ENCODE measurements at places on chromosomes 2 and 18.
A peak's percentile ranks its signal among the peaks of the same experiment; 100 is the strongest.

GRCh38 chr2:235300368-235301201 lies 193.3 kb upstream of the AGAP1 start:
- no peak for DNase-seq

GRCh38 chr2:127950264-127950663 lies 64.5 kb upstream of the AMMECR1L start:
- no peak for DNase-seq

DNA sequence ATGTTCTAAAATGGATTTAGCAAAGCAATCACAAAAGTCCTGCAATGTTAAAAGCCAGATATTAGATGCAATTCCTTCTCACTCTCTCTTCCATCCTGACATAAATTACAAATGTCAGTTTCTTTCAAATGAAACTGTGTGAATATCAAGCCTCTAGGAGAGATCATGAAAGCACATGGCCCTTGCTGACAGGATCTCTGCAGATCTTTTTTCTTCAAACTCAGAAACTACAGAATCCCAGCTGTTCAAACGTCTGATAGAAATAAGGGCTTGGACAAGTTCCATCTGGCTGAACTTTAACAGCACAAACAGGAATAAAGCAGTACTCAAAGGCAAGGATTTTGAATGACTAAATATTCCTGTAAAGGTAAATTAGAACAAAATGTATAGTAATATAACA lies 47.6 kb downstream of the PDE1A start:
- no peak for DNase-seq

DNA sequence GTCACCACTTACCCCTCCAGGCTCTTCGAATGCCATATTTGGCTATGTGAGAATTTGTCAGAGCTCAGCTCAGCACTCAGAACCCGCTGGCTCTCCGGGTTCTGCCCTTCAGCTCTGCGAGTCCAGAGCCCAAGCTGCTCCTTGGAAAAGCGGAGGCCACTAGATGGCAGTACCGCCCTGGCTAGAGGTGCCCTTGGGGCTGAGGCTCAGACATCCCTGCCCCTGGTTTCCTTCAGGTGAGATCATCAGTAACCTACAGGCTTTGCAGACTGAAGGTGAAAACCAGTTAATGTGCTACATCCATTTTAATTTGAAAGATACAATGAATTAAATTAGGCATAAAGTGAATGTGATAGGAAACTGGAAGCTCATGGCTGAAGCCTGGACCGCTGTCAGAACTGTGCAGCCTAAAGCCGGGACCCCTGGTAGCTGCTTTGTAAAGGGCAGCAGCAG lies 285.6 kb downstream of the AGAP1 start:
- DNase-seq = peak; percentile 54

GRCh38 chr2:88683160-88684021 lies 8.1 kb upstream of the RPIA start:
- DNase-seq = no peak

DNA sequence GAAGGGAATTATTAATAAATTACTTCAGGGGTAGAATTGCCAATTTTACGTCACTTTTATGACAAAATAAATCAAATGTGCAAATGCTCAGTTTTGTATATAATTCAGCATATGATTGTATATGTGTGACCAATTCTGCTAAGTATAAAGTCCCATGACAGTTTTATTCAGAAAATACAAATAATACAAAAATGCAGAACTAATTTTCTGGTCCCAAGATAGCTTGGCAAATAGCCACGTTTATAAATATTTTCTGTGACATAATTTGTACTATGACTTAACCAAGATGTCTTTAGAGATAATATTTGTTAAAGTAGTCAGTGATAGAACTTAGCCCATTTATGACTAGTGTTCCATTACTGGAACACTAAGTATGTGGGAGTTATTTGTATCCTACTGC lies 24.2 kb upstream of the CAB39 start:
- DNase-seq = no peak

DNA sequence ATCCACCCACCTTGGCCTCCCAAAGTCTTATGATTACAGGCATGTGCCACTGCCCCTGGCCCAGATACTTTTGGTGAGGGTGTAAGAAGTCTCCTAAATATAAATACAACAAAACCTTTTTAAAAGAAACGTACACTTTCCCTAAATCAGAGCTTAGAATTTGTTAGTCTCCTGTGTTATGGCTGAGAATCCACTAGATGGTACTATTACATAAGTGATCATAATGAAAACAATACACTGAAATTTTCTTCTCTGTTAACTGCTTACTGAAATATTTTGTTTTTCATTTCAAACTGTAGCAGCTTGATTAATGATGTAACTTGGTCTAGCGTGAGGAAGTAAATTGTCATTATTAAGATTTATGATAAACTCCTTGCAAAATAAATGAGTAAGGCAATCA lies 74.8 kb upstream of the FAM98A start:
- no peak for DNase-seq

- no peak for DNase-seq
Observed at GRCh38 chr18:69874058-69874457, 73.6 kb downstream of the CD226 start.

DNA sequence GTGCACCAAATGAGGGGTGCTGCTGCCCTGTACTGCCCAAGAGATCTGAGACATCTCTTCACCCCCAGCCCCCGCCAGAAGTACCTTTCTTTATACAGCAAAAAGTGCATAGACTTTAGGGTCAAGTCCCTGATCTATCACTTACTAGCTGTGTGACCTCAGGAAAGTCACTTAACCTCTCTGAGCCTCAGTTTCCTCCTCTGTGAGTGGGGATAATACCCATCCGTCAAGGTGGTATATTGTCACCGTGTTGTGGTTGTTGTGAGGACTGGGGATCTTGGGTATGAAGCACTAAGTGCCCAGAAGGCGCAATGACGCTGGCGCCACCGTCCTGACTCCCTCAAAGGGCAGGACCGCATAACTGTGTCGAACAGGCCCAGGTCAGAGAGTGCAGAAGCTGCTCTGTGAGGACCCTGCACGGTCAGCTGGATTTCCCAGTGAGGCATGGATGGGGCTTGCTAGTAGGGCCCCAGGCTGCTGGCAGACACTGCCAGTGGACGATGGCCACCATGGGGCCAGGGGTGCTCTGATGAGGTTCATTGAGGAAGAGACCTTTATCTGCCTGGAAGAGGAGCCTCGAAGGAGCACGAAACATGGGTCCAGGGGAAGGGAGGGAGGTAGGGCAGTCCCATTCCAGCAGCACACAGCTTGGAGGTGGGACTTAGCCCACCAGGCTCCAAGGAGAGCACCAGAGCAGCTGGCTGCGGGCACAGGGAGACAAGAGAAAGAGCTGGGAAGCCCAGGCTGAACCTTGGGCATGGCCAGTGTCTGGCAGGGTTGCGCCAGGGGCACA lies 61.8 kb upstream of the LAPTM4A start:
- no peak for DNase-seq

- no peak for DNase-seq
Observed at GRCh38 chr2:96867756-96868554, 1.9 kb downstream of the SEMA4C start.

DNA sequence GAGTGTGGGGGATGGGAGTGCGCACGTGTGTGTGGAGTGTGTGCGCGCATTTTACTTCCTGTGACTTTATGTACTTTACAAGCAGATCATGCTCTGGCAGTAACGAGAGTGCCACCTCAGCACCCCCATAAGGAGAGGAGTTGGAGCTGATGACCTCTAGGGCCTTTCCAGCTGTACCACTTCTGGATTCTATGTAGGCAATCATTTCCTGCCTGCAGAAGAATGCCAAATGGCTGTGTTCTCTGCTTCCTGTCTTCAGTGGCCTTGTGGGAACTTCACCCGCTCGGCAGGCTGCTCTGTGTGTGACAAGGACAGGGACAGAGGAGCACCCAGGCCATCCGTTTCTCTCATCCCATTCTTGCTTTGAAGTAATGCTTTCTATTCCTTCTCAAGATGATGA lies 22.8 kb upstream of the ZNF385B start:
- no peak for DNase-seq

- DNase-seq = no peak
Observed at GRCh38 chr2:203873921-203874631, 6.5 kb downstream of the CTLA4 start.

DNA sequence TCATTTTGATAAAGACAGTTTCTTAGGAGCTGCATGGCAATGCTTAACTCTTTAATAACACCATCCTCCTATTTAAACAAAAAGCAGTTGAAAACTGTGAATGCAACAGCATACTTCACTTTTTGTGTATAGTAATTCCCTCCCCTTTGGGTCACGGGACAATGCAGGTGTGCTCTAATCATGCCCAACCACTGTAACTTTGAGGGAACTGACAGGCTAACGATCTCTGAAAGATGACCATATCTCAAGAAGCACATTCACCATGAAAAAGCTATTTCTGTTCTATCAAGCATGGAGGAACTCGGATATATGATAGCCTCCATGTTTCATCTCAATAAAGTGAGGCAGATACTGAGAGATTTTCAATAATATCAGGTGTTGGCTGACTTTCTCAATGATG lies 81.1 kb upstream of the CD226 start:
- DNase-seq = no peak

- no peak for DNase-seq
Observed at GRCh38 chr2:150339282-150339681, 148.2 kb downstream of the RND3 start.

DNA sequence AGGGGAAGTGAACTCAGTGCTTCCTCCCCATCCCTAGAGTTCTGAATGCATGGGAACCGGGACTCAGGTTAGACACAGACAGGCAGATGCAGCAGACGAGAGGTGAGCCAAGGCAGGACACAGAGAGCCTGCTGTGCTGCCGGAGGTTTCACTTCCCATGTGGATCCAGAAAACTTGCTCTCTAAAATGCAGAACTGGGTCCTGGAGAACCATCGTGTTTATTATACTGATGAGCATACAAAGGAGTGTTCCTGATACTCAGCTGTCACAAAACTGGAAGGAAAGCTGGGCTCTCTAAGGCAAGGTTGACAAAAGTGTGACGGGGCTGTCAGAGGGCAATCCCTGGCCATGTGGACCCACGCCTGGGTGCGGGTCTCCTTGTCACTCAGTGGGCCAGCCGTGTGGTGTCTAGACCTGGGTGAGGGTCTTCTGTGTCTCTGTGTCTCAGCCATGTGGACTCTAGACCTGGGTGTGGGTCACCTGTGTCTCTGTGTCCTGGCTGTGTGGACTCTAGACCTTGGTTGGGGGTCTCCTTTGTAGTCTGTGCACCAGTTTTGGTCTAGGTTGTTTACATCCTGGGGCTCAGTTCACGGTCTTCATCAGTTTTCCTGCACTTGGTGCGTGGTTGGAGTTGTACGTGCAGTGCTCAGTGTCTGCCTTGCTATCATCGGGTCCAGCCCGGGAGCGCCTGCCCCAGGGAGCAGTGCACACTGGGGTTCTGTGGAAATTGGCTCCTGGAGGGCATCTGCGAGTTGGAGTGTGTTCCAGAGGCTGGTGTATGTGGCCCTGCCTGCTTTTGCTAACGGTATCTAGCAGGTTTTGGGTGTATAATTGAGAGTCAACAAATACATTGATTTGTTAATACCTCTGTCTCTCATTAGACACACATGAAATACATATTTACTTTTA lies 141.1 kb downstream of the ATP9B start:
- no peak for DNase-seq

GRCh38 chr18:39991696-39992265 lies 1963.3 kb upstream of the PIK3C3 start:
- no peak for DNase-seq

- DNase-seq = no peak
Observed at GRCh38 chr2:96900237-96900636, 30.4 kb upstream of the SEMA4C start.

GRCh38 chr2:212959471-212960117 lies 191.8 kb downstream of the IKZF2 start:
- DNase-seq = no peak

DNA sequence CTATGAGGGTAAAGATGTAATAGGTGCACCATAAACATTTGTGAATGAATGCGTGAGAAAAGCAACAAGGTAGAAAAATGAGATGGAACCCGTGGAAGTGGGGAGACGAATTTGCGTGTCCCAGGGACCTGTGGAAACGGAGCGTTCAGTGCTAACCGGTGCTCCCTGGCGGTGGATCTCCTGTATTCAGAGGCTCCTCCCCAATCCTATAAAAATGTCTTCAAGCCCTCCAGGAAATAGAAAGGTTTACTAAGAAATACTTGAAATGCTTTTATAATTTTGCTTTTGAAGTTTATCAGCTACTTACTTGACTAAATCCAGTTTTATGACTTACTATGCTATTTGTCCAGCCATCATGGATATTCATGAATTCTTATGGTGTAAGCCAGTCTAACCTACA lies 62.8 kb upstream of the RBM44 start:
- no peak for DNase-seq

DNA sequence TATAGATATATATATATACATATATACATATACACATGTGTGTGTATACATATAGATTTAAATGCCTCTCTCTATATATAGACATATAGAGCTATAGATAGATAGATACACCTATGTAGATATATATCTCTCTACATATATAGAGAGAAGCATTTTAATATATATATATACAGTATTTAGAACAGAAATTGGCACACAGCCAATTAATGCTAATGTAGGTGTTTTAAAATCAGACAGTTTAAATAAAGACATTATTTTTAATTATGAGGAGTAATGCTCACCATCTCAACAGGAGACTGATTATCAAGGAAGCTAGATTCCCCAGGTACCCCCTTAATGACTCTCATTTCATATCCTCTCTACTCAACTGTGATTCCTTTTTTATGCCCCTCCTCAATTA lies 170.7 kb upstream of the CRIM1 start:
- DNase-seq = no peak

- no peak for DNase-seq
Observed at GRCh38 chr2:170277951-170278350, 100.0 kb downstream of the MYO3B start.

DNA sequence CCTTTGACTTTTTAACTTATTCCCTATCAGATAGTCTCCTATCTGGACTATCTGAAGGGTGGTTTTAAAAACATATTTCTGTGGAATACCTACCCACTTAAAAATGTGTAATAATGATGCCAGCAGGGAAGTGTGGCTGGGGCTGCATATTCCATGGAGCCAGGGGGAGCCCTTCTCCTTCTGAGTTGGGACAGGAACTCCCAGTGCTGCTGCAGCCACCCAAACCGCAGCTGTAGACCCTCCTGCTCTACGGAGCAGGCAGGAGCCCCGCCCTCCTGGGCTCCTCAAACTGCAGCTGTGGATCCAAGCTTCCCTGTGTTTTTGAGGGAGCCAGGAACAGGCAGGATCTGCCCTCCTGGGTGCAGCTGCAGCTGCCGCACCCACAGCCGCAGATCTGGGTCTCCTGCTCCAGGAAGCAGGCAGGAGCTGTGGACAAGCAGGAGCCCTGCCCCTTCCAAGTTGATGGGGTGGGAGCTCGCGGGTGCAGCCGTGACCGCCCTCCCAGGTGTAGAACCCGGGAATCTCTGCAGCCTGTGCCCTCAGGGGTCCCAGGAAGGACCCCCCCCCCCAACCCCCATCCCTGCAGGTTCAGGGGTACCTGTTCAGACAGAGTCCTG lies 57.8 kb downstream of the PDK1 start:
- DNase-seq = no peak

- peak; percentile 42 for DNase-seq
Observed at GRCh38 chr2:24359129-24360049, 947 bp downstream of the ITSN2 start.

- no peak for DNase-seq
Observed at GRCh38 chr2:55013936-55014335, 36.3 kb downstream of the RTN4 start.

Data from stimulated activated CD4-positive, alpha-beta T cell treated with anti-CD3 and anti-CD28 coated beads, TNF-alpha, amount 100 ng/mL, for 48 hours (primary cell).